ENCODE measurements at places on chromosomes 5 and 9.

- no peak for DNase-seq
Observed at GRCh38 chr9:111298731-111299598, 31.1 kb downstream of the OR2K2 start.

- DNase-seq: no peak
Observed at GRCh38 chr5:117947836-117948235, 1040.5 kb downstream of the DTWD2 start.

DNA sequence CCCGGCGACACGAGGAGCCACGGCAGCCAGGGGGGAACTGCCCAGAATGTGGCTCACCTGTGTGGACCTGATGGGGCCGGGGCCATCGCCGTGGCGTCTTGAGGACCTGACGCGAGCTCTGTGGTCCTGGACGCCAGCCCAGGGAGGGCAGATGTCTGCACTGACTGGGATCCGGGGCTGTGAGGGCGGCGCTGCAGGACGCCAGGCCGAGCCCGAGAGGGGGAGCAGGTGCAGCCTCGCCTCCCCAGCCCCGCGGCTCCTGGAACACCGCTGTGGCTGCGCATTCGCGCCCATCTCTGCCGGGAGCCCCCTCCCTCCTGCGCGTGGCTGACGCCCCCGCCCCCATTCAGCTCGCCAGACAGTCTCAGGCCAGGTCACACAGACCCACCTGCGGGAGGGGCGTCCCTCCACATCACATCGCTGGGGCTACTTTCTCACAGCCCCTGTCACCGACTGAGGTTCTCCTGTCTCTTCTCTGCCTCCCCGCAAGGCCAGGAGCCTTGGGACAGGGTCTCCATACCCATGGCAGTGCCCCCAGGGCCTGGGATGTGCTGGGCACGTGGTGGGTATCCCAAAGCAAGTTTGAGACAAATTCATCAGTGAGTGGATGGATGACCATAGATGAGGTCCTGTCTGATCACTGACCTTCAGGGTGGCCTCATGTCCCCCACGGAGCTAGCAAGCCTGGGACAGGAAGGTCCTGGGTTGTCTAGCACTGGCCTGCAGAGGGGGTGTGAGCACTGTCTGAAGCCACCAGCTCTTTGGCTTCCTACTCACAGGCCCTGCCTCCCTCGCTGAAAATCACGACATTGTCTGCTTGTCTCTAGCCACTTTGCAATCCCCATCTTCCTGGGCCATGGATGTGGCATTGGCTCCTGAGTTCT, 47.3 kb downstream of the RASGEF1C start:
- DNase-seq: no peak

DNA sequence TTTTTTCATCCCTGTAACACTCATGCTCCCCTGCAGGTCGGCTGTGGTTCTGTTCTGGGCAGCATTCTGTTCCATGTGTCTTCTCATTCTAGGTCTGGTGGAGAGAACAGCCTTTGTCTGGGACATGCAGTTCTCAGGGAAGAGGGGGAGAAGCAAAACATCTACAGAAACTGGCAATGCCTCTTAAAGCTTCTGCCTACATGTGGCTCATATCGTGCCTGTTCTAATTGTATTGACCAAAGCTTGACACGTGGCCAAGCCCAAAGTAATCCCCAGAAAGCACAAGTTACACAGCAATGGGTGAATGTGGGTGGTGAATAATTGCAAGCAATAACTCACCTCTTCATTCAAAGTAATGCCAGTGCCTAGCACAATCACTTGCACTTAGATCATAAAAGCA, 218.2 kb upstream of the IL12B start:
- no peak for DNase-seq

DNA sequence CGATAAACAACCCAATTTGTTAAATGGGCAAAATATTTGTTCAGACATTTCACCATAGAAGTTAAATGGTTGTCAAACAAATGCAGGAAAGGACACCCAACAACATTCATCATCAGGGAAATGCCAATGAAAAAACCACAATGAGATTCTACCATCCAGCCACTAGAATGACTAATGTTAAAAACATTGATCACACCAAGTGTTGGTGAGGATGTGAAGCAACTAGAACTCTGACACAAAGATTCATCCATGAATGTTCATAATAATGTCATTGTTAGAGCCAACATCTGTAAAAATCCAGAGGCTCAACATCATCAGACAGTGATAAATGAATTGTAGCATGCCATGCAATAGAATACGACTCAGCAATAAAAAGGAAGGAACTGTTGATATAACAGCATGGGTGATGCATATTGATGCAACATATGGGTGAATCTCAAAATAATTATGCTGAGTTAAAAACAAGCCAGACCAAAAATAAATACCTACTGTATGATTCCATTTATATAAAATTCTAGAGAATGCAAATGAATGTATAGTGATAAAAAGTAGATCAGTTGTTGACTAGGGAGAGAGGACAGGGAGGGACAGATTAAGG, 55.9 kb upstream of the UNC5A start:
- no peak for DNase-seq

- no peak for DNase-seq
Observed at GRCh38 chr9:70060883-70061507, 17.3 kb downstream of the MAMDC2 start.

GRCh38 chr5:176528301-176528700, 8.9 kb downstream of the RNF44 start:
- no peak for DNase-seq

DNA sequence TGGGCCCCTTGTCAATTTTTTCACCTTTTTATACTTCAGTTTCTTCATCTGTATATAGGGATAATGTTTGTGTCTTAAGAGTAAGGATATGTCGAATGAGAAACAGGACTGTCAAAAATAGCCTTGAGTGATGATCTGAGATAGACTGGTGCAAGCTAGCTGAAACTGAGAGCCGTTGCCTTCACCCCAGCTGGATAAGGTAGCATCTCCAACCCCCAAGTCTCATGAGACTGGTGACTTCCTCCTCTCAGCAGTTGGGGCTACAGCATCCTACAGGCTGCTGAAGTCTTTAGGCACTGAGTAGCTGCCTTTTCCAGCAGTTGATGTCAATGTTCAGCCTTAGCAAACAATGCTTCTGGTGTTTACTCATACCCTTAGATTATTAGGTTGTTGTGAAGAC, 330.2 kb downstream of the OSTF1 start:
- DNase-seq: no peak

DNA sequence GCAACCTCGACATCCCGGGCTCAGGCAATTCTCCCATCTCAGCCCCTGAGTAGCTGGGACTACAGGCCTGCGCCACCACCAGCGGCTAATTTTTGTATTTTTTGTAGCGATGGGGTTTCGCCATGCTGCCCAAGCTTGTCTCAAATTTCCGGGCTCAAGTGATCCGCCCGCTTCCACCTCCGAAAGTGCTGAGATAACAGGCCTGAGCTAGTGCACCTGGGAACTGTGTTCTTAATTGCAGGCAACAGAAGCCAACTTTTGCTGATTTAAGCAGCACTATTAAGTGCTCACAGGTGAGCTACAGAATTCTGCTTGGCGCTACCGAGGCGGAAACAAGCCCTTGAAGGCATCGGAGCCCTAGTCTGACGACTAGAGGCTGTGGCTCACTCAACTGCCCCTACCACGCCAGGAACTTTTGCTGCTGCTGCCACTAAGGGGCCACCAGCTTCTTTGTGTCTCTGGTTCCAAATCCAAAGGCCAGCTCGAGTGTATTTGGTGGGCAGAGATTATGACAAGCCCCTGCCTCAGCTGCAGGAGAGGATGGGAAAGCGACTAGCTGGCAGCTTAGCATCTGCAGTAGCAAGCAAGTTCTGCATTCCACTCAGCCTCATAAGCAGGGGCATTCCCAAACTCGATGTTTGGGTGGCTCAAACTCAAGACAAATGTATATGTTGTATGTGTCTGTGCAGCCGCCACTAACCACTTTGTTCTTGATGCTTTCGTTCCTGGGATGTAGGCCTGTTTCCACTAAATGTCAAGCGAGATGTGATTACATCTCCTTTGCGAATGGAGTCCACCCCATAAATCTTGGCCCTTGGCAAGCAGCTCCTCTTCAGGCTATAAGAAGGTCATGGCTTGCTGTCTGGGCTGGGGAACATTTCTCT, 10.6 kb upstream of the HMCN2 start:
- no peak for DNase-seq

- no peak for DNase-seq
Observed at GRCh38 chr5:115605436-115605835, 3.2 kb upstream of the TICAM2 start.

DNA sequence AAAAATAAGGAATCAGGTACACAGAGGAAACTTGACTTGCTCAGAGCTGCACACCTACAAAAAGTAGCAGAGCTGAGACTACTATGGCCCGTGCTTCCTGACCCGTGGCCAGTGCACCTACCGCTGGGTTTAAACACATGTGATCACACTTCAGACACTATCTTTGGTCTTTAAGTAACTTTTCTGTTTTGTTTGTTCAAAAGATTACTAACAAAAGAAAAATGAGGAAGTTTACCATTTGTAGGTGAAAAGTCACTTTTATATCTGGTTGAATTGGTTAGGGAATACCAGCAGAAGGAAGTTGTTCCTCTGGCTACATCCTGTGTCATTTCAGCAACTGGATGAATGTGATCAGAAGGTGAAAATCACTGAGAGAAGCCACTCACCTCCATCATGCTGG, 6.5 kb upstream of the SYK start:
- DNase-seq: no peak

GRCh38 chr9:98121058-98121457, 2.0 kb upstream of the TRIM14 start:
- no peak for DNase-seq

GRCh38 chr9:2231829-2232228, 216.7 kb downstream of the SMARCA2 start:
- DNase-seq: no peak

DNA sequence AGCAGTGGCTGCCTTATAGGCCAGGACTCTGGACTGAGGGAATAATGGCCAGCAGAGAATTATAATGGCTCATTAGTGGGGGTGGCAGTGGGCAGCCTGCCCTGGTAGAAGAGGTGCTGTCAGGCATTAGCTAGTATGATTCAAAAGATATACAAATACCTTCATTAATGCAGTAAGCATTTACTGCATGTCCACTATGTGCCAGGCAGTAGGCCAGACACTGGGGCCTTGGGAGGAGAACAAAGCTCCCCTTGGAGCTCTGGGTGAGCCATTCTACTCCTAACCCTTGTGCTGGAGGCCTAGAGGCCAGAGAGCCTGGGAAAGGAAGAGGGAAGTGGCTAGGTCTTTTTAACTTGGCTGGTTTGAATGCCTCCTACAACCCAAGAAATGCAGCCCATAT, 2.0 kb upstream of the GARNL3 start:
- no peak for DNase-seq

- DNase-seq: no peak
Observed at GRCh38 chr9:107175041-107175440, 108.0 kb upstream of the RAD23B start.

GRCh38 chr9:99811598-99812383, 9.9 kb upstream of the NR4A3 start:
- no peak for DNase-seq

DNA sequence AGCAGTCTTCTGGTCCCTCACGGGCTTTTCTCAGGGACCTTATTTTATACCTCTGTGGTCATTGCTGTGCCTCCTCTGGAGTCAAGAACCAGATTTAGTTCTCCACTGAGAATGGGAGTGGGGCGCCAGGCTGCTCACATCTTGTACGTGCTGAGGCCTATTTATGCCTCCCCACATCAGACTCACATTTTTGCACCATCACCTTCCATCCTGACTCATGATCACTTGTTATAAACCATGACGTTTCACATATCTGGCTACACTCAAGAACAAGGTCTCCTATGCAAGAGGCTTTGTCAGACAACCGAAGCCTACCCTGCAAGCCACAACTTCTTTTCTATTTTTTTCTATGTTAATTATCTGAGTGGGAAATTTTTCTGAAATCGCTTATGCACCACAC, 10.7 kb downstream of the PRUNE2 start:
- no peak for DNase-seq

DNA sequence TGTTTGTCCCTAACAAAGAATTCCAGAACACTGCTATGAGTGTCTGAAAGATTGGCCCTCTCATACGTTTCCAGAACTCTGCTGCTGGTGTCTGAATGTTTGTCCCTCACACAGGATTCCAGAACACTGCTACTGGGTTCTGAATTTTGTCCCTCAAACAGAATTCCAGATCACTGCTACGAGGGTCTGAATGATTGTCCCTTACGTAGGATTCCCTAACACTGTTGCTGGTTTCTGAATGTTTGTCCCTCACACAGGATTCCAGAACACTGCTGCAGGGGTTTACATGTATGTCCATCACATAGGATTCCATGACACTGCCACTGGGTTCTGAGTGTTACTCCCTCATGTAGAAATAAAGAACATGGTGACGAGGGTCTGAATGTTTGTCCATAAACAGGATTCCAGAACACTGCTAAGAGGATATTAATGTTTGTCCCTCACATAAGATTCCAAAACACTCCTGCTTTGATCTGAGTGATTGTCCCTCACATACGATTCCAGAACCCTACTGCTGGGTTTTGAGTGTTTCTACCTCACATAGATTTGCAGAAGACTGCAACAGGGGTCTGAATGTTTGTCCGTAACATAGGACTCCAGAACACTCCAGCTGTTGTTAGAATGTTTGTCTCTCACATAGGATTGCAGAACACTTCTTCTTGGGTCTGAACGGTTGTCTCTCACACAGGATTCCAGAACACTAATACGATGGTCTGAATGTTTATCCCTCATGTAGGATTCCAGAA, 214.4 kb downstream of the FOXD4L6 start:
- no peak for DNase-seq

GRCh38 chr9:113876151-113876992, at the start of gene ZNF618:
ZNF618 (plus strand) TSS chr9:113876309; CDS start chr9:113876381, 72 bp downstream.
- no peak for DNase-seq

- DNase-seq: no peak
Observed at GRCh38 chr5:180400416-180400815, 47.3 kb upstream of the GFPT2 start.

- DNase-seq: no peak
Observed at GRCh38 chr9:34536685-34537084, 13.9 kb upstream of the ENHO start.

GRCh38 chr9:132505991-132506655, 76.3 kb upstream of the BARHL1 start:
- DNase-seq: no peak

- no peak for DNase-seq
Observed at GRCh38 chr5:12616093-12616492, 711.8 kb upstream of the CTNND2 start.

DNA sequence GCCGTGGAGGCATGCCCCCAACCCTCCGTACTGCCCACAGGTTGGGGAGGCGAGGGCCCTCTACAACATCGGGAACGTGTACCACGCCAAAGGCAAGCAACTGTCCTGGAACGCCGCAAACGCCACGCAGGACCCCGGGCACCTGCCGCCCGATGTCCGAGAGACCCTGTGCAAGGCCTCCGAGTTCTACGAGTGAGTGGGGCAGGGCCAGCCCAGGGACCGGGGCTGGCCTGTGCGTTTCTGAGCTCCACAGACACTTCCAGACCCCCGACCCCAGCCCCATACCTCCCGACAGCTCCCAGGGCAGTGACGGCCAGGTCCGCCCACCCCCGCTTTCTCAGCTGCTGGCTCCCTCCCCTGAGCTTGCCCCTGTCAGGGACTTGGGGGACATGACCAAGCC, 9.5 kb downstream of the GPSM1 start:
- no peak for DNase-seq

- DNase-seq: no peak
Observed at GRCh38 chr9:19161257-19162025, 34.1 kb upstream of the PLIN2 start.
